ENCODE measurements at places on chromosomes 13 and 19.

DNA sequence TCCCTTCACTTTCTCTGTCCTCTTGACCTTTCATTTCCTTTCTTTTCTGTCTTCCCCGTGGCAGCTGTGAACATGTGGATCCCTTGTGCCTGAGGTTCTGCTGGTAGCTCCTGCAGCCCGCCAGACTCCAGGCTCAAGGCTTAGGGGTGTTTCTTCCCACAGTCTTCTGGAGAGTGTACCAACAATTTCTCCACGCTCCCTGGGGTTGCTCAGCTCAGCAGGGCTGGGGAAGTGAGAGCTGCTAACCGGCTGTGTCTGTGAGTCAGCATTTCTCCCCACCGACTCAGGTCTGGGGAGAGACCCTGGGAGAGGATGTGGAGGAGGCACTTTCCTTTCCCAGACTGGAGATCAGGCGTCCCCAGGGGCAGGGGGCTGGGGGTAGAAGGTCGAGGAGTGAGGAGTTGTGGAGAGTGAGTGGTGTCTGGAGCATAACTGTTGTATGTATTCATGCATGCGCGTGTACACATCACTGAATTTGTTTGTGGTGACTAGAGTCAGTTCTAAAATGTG, 193.6 kb downstream of the KCNRG start:
- H3K36me3 ChIP-seq: peaks cover 15% of the 10 kb centered on the region
- H3K27me3 ChIP-seq: no peaks in the 10 kb centered on the region
- DNase-seq: peak; percentile 22
- peaks cover 17% of the 10 kb centered on the region for H3K4me1 ChIP-seq
- H3K4me3 ChIP-seq: peak overlapping the region; percentile 8

- H3K27ac ChIP-seq: no peak overlapping the region
- peaks cover 31% of the 10 kb centered on the region for H3K27me3 ChIP-seq
- no peaks in the 10 kb centered on the region for H3K4me1 ChIP-seq
- no peak for DNase-seq
Observed at GRCh38 chr13:36665630-36666029, 8.2 kb upstream of the SERTM1 start.

GRCh38 chr19:17555929-17556813, 722 bp downstream of the COLGALT1 start:
- H3K4me1 ChIP-seq: peaks cover 19% of the 10 kb centered on the region
- peaks cover 10% of the 10 kb centered on the region for H3K36me3 ChIP-seq
- H3K4me3 ChIP-seq: peak overlapping the region; percentile 91
- peak; percentile 26 for DNase-seq

GRCh38 chr19:3932931-3933810, at the start of gene NMRK2:
Gene NMRK2, plus strand, starts transcription at chr19:3933069. Its CDS starts 603 bp downstream, at chr19:3933672.
- peaks cover 34% of the 10 kb centered on the region for H3K27me3 ChIP-seq
- H3K4me3 ChIP-seq: no peak within 1 kb of the TSS
- no peak within 1 kb of the TSS for H3K27ac ChIP-seq
- H3K4me1 ChIP-seq: no peaks in the 10 kb centered on the region
- no peaks in the 10 kb centered on the region for H3K36me3 ChIP-seq

DNA sequence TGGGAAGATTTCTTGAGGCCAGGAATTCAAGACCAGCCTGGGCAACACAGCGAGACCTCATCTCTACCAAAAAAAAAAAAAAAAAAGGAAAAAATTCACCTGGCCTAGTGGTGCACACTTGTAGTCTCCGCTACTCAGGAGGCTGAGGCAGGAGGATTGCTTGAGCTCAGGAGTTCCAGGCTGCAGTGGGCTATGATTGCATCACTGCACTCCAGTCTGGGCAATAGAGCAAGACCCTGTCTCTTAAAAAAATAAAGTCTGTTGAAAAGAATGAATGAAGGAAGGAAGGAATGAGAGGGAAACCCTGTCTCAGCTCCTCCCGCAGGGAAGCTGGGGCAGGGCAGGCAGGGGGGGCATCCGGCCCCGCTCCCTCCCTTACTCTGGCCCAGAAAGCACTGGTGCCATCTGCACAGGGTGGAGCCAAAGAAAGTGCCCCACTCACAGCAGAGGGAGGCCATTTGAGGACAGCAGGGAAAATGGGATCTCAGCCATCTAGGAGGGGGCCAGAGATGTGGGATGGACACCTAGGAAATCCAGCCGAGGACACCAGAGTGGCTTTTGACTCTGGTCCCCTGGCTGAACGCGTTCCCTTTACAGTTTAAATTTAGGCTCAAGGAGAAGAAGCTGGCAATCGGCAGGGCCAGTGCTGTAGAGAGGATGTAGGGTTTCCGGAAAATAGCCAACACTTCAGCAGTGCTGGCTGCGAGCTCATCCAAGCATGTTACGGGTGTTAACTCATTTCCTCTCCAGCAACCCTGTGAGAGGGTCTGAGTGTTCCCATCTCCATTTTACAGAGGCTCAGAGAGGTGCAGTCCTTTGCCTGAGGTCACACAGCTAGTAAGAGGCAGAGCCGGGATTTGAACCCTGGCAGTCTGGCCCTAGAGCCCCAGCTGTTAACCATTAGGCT, 3.6 kb upstream of the HPN start:
- no peak overlapping the region for H3K27ac ChIP-seq
- peaks cover 11% of the 10 kb centered on the region for H3K4me1 ChIP-seq
- DNase-seq: no peak
- peak overlapping the region; percentile 23 for H3K4me3 ChIP-seq
- H3K36me3 ChIP-seq: no peaks in the 10 kb centered on the region

DNA sequence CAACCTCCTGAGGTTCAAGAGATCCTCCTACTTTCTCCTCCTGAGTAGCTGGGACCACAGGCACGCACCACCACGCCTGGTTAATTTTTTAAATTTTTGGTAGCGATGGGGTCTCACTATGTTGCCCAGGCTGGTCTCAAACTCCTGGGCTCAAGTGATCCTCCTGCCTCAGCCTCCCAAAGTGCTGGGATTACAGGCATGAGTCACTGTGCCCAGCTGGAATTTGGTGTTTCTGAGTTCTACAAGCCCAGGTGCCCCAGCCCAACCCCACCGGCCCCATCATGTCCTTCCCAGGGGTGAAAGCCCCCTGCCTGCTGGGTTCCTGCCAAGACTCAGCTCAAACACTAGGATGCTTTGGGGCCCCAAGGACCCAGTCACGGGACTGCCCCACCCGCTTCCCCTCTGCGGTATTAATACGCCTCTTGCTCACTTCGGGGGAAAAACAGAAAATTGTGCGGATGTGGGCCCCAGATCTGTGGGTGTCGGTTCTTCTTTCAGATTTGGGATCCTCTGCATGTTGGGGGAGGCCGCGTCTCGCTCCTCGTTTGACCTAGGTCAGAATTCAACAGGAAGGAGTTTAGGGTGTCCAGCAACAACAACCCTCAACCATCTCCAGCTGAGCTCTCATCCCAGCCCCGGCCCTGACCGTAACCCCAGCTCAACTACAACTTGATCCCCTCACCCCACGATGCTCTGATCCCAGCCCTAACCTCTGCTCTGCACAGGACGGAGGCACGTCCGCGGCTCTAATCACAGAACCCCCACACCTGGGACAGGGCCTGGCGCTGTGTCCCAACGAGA, 3.7 kb upstream of the FCER2 start:
- H3K4me1 ChIP-seq: no peaks in the 10 kb centered on the region
- no peak overlapping the region for H3K4me3 ChIP-seq
- H3K27ac ChIP-seq: no peak overlapping the region
- peaks cover 40% of the 10 kb centered on the region for H3K27me3 ChIP-seq
- no peak for DNase-seq

GRCh38 chr13:20686863-20687579, 16.5 kb upstream of the IL17D start:
- no peak for DNase-seq
- no peak overlapping the region for H3K4me3 ChIP-seq
- H3K27me3 ChIP-seq: no peaks in the 10 kb centered on the region
- H3K36me3 ChIP-seq: no peaks in the 10 kb centered on the region

DNA sequence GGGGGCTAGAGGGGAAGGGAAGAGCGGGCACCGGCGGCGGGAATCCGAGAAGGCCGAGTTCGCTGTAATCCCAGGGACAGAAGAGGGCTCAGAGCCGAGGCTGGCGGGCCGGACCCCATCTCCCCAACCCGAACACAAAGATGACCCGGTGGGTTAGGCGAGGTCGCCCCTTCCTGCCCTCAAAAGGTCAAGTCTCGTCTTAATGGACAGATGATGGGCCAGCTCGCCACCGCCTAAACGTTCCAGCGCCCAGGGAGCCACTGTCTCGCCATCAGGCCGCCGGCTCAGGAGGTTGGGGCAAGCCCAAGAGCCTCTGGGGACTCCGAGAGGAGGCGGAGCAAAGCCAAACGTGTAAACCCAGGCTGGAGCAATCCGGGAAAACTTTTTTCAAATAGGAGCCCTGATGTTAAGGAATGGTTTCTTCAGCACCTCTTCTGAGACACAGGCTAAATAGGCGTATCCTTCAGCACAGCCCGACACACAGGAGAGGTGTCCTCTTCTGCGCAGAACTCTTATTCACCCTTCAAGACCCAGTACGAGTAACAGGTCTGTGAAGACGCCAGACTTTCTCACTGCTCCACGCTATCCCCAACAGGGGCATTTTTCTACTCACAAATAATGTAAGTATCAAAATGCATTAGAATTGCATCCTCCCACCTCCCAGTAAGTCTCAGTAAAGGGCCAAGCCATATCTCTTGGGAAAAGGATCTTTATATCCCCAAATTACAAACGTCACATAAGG, 6.3 kb upstream of the POU4F1 start:
- no peak for DNase-seq
- peaks cover 85% of the 10 kb centered on the region for H3K27me3 ChIP-seq
- H3K36me3 ChIP-seq: peaks cover 6% of the 10 kb centered on the region
- H3K4me1 ChIP-seq: peaks cover 14% of the 10 kb centered on the region
- H3K27ac ChIP-seq: no peak overlapping the region

DNA sequence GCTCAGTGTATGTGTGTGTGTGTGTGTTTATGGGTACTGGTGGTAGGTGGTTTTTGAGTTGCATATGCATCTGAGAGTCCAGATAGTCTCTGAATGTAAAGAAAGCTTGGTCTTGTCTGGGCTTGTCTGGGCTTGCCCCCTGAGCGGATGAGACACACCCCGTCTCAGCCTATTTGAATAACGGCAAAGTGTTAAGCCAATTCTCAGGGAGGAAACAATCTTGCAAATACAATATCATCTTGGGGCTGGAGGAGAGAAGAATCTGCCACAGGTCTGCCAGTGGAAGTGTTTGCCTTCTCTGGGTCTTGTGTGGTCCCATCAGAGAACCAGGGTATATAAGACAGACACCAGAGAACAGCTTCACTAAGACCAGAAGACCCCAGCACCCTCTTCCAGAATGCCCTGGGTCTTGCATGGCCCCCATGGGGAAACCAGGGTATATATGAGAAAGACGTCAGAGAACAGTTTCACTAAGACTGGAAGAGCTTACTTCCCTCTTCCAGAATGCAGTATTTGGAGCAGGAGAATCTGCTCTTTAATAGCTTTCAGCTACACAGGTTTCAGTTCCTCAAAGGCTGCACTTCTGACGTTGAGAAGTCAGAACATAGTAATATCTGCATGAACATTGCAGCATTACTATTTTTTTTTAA, 13.3 kb downstream of the CD70 start:
- DNase-seq: no peak
- no peaks in the 10 kb centered on the region for H3K4me1 ChIP-seq
- no peak overlapping the region for H3K4me3 ChIP-seq
- H3K27ac ChIP-seq: no peak overlapping the region
- no peaks in the 10 kb centered on the region for H3K36me3 ChIP-seq
- peaks cover 26% of the 10 kb centered on the region for H3K27me3 ChIP-seq
